ENCODE measurements at places on chromosomes 7 and 10.

DNA sequence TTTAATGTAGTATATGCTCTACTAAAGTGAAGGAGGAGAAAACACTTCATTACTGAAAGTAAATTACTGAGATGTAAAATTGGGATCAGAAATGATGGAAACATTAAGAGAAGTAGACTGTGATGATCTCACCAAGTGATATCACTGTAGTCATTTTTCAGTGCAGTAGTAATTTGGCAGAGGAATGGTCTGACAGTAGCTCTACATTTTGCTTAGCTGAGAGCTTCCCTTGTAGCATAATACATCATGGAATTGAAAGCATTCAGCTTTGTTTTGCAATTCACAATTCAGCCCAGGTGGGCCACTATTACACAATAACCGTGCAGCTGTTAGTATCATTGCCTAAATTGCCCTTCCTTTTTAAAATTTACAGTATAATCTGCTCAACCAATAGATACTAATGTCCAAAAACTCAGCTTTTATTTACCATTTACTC, 19.4 kb upstream of the CABCOCO1 start:
- DNase-seq, result no peak

DNA sequence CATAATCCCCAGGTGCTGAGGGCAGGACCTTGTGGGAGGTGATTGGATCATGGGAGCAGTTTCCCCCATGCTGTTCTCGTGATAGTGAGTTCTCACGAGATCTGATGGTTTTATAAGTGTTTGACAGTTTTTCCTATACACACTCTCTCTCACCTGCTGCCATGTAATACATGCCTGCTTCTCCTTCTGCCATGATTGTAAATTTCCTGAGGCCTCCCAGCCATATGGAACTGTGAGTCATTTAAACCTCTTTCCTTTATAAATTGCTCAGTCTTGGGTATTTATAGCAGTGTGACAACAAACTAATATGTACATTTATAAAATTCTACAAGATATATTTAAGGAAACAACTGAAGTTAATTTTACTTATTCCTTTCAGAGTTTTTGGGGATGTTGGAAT, 170.8 kb upstream of the BET1 start:
- DNase-seq, result no peak

DNA sequence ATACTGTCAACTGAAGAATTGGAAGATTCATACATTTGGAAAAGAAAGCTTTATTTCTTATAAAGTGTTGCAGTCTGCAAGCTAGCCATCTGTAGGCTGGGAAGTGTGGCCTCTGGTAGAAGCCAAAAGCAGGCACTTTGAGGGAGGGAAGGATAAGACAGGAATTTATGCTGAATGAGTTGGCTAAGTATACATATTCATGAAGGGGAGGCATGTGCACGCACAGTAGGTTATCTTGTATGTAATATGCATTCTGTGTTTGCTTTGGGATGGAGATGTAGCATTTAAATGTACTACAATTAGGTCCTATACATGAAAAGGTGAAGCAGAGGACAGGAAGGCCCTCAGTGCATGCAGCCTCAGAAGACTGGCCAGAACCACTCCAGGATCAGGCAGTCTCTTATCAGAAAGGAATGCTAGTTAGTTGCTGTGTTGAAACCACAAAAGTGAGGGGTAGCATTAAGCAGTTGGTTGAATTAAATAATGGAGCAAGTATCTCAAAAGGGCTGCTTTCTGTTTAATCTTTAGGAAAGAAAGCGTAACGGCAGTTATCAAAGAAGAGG, 40.9 kb downstream of the MYO3A start:
- DNase-seq, result no peak

- DNase-seq, result no peak
Observed at GRCh38 chr7:6175645-6176044, 96.8 kb downstream of the CYTH3 start.

DNA sequence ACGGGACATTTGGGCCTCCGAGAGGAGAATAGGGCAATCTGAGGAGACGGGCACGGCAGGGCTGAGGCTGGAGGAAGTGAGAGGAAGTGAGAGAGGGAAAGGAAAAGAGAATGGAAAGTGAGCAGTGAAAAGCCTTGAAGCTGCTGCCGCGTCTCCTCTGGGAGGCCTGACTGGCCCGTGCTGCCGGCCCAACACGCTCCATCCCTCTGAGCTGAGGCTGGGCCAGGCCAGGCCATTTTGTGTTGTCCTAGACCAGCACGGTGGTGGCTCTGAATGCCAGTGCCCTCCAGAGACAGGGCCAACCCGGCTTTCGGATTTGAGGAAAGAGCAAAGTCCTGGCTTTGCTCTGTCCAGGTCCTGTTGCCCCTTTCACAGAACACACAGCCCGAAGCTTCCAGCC, 361.1 kb upstream of the SHH start:
- no peak for DNase-seq

- DNase-seq, result no peak
Observed at GRCh38 chr10:130766071-130766470, 545.5 kb downstream of the TCERG1L start.

DNA sequence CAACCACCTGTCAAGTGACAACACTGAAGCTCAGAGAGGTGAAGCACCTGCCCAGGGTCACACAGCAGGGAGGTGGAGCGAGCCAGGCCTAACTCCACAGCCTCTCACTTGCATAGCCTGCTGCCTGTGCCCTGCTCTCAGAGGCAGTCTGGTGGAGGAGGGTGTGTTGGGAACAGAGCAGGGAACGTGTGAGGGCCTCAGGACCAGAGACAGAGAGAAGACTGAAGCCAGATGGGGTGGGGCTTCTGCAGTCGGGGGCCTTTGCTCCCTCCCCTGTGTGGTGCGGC, 114.0 kb downstream of the PTPN20 start:
- DNase-seq, result no peak

- no peak for DNase-seq
Observed at GRCh38 chr7:23222439-23223030, 24.0 kb upstream of the GPNMB start.

DNA sequence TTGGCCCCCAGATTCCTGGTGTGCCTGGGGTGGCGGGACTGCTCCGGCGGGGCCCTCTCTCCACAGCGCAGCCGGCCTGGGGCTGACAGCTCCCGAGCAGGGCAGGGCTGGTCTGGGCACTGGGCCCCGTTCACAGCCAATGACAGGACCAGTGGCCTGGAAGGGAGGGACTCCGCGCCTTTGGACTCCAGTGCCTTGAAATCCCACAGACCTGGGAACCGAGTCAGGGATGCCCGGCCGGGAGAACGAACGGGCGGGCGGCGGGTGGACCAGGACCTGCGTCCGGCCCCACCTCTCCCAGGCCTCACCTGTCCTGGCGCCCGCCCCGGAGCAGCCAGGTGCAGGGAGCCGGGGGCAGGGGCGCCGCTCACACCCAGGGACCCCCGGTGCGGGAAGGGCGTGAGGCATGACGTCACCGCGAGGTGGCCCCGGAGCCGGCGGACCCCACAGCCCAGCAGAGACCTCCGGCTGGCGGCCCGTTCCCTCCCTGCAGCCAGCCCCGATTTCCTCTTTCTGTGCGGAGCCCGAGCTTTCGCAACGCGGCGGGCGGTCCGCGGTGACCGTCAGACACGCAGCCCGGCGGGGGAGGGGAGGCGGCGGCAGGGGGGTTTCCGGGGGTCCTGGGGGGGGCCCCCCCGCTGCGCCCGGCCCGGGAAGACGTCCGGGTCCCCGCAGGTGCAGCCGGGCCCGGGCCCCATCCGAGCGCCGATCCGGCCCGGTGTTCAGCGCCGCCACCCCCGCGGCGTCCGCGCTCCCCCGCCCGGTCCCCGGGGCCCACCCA, 743 bp downstream of the ADAP1 start:
- DNase-seq, result peak; percentile 17

GRCh38 chr10:18571076-18571475, 80.3 kb downstream of the NSUN6 start:
- DNase-seq, result no peak

DNA sequence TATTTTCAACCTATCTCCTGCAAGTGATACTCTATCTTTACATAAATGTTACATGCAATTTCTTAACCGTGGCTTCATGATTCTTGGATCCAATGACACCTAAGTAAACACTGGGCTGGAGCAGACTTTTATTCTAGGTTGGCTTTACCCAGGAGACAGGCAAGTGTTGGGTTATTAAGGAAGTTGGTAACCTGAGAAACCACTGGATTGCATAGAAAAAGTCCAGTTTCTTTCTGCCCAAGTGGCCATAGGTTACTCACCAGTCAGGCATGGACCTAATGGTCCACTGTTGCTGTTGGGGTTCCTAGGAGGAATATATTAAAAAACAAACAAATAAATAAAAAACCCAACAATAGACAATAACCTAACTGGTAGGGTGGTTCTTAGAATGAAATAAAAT, 112.8 kb downstream of the SEMA3D start:
- no peak for DNase-seq

GRCh38 chr10:5428133-5428532, 15.8 kb downstream of the NET1 start:
- DNase-seq, result no peak

Data from LNCaP clone FGC (cell line).